Stimulated activated CD8-positive, alpha-beta memory T cell treated with anti-CD3 and anti-CD28 coated beads, Interleukin-4, amount 100 ng/mL, for 1 hour (primary cell): ENCODE measurements at places on chromosomes 3 and 15.

GRCh38 chr3:116064646-116065045 is 380.6 kb downstream of the LSAMP start:
- no peak for DNase-seq

GRCh38 chr3:53255423-53255774 is 423 bp downstream of the TKT start:
- DNase-seq = no peak

DNA sequence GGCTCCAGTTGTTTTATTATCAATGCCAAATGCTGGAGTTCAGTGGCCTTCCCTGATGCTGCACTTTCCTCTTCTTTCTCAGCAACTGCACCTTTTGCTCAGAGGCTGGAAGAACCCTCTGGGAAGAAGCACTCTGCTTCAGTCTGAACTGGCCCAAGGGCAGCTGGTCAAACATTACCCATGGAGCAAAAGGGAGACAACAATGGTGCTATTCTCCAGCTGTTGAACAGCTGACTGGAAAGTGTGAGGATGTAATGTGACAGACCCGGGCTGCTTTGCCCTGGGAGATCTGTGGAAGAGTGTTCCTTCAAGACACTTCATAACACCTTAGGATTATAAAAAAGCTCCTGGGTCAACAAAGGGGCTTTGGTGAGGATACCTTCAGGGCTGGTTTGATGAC is 84.9 kb downstream of the EPHB1 start:
- DNase-seq = no peak

- DNase-seq = no peak
Measured at GRCh38 chr3:195916291-195916690, 7.9 kb upstream of the TNK2 start.

DNA sequence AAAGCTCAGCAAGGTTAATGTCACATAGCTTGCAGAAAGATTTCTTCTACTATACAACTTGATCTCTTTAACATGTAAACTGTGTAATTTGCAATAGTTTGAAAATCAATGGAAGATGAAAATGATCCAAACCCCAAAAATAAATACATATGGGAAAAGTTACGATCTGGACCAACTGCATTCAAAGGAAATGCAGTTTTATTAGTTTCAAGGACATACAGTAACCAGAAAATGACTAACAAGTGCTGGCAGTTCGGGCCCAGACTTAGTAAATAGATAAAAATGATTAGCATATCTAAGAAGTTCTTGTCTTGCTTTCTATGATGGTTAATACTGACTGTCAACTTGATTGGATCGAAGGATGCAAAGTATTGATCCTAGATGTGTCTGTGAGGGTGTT is 37.3 kb upstream of the LEKR1 start:
- DNase-seq = no peak

GRCh38 chr15:97014001-97014400 is 683.5 kb downstream of the NR2F2 start:
- DNase-seq = no peak

- DNase-seq = no peak
Measured at GRCh38 chr15:58628206-58628947, 121.1 kb downstream of the ADAM10 start.

DNA sequence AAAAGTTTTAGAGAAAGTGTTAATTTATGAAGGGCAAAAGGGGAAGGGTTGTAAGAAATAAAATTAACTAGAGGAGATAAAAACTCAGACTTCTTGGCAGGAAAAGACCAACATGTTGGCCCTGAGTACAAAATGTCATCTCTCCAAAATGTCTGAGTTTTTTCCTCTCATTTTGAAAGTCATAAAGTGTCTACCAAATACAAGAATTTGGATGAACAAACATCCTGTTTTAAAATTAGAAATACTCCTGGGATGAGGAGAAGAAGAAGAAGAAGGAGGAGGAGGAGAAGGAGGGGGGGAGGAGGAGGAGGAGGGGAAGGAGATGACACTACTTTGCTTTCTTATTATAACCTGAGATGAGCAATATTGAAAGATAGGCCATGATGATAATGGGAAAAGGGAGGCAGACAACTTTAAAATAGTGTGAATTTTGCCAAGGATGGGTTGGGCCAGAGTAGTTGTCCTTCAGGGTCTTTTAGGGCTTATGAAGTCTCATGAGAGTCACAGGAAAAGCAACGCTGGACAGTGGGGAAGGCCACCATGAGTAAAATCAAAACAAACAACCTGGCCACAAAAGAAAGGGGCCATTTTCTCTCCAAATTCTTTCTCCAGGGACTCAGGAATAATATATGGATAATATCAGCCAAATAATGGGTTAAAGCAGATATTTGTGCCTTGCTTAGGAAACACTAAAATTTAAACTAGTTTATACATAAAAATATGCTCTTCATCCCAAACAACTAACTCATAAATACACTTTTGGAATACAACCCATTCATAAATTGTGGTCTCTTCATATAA is 632.9 kb downstream of the EPHA3 start:
- DNase-seq = no peak

- no peak for DNase-seq
Measured at GRCh38 chr3:32584660-32585059, 14.0 kb upstream of the DYNC1LI1 start.

- DNase-seq = no peak
Measured at GRCh38 chr15:85800478-85801123, 5.9 kb upstream of the KLHL25 start.

GRCh38 chr3:41137686-41138111 is 61.6 kb upstream of the CTNNB1 start:
- no peak for DNase-seq

- DNase-seq = no peak
Measured at GRCh38 chr15:57327985-57328471, 48.3 kb upstream of the CGNL1 start.

DNA sequence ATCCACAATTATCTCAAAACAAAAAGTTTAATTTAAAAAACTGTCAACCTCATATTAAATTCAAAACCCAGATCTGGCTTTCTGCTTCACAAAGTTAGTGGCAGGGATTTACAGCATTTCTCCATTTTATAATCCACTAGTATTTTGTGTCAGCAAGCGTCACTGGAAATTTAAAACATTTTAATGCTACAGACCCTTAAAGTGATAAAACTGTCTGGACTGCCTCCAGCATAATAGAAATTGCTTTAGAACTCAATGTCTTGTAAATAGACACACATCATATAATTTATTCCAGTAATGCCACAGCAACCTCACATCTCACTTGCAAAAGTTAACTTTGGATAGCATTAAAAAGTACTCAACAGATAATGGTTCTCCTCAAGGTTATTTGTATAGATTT is 116.1 kb downstream of the ULK4 start:
- no peak for DNase-seq

DNA sequence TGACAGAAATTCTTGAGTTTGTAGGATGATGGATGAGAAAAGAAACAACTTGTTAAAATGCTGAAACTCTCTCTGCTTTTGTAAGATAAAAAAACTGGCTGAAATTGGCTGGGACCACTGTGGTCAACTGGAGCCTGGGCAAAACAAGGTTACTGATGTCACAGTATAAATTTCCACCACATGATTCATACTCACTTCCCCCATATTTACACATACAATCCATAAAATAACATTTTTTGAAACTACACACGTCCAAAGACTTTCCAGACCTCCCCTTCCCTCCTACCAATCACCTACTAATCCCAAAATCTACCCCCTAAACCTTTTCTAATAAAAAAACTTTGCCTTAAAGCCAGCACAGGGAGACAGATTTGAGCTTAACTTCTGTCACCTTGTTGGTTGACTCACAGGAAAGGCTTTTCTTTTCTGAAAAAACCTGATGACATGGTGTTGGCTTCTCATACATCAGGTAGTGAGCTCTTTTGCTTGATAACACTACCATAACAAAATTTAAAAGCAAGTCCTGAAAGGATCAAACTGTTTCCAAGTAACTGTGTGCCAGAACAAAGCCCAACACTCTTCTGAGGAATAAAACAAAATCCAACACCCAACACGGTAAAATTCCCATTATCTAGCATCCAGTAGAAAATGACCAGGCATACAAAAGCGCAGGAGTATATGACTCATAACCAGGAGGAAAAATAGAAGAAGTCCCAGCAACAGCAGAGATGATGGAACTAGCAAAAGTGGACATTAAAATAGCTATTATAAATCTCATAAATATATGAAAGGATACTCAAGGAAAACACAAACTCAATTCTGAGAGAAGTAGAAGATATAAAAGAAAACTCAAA is 87.3 kb upstream of the SNRK start:
- no peak for DNase-seq

DNA sequence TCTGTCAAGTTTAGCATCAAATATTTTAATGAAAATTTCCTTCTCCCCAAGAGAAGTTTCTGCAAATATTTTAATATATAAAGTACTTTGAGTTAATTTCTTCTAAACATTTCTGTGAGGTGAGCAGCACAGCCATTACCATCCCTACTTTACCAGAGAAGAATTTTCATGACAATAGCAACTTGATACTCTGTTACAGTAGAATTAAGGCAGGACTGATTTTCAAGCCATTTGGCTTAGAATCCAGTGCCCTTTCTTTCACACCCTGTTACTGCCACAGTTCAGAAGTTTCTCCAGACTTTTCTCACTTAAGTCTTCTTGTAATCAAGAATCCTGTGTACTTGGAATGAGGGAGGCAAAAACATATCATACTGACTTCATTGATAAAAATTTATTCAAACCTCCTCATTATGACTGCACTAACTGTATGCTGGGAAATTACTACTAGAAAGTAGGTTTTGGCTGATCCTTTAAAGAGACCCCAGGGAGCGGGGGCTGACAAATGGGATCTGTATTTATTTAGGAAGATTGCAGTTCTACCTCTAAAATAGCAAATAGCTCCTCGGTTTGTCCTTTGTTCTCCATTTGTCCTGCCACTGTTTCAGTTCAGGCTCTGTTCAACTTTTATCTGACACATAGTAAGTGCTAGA is 557.0 kb upstream of the SGO1 start:
- no peak for DNase-seq

DNA sequence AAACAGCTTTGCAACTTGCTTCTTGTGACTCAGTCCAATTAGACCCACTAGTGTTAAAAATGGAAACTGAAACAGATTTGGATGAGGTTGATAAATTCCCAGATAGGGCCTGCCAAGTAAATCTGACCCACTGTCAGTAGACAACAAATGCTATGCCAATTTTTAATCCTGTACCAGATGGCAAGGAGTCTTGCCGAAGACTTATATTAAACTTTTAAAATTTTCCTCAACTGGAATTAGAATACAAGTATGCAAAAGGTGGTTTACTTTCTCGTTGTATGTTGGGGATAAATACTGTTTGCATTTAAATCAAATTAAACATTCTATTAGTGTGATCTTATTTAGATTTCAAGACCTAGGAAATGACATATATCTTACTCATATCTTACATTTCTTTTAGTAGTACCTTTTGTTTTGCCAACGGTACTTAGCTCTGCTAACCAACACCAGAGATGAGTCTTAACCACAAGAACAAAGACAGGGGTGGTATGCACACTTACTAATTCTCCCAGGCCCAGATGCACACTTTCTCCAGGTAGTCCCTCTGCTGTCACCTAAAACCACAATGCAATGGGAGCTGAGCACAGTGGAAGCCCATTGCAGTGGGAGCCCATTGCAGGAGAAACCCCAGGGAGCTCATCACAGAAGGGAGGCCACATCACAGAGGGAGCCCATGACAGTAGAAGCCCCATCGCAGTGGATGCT is 77.8 kb downstream of the WWTR1 start:
- DNase-seq = no peak
